ENCODE measurements at places on chromosomes 5 and 9.
A peak's percentile ranks its signal among the peaks of the same experiment; 100 is the strongest.

DNA sequence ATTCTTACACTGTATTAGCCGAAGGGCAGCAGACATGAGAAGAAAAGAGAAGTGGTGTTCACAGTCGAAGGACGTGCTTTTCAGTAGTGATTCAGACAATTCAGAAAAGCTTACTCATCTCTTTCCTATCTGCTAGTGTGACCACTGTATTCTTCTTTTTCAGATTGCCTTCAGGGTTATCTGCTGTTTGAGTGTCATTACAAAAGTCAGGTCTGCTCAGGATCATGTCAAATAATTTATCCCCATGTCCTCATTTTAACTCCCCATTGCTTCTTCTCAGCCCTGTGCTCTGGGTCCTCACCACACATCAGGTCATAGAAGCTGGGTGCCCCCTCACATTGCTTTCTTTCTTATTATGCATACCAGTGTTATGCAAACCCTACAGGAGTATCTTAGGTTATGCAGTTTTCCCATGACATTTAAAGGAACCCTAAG, 394.0 kb downstream of the CETN3 start:
- DNase-seq, result peak; percentile 85

GRCh38 chr9:73157811-73158210, 6.1 kb downstream of the ANXA1 start:
- DNase-seq, result no peak

DNA sequence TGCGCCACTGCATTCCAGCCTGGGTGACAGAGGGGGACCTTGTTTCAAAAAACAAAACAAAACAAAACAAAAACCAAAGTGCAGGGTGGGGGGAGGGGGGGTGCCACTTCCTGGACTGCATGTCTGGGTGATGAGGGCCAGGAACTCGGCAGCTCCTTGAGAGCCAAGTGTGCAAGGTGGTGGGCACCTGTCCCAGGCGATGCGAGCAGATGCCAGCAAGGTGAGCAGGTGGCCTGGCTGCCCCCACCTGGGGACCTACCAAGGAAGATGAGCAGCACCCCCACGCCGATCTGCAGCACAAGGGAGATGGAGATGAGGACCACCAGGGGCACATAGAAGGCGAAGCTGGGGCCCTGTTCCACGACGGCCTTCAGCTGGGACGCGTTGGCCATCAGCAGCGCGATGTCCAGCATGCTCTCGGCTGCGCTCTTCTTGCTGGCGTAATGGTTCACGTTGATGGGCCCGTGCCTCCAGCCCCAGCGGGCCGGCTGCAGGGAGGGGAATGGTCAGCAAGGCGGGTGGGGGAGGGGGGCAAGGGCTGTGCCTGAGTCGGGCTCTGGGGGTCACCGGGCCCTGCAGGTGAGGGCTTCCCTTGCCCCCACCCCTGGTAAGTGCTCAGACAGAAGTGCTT, 7.8 kb downstream of the NINJ1 start:
- no peak for DNase-seq

- DNase-seq, result no peak
Observed at GRCh38 chr9:70220216-70220615, 38.6 kb upstream of the SMC5 start.

DNA sequence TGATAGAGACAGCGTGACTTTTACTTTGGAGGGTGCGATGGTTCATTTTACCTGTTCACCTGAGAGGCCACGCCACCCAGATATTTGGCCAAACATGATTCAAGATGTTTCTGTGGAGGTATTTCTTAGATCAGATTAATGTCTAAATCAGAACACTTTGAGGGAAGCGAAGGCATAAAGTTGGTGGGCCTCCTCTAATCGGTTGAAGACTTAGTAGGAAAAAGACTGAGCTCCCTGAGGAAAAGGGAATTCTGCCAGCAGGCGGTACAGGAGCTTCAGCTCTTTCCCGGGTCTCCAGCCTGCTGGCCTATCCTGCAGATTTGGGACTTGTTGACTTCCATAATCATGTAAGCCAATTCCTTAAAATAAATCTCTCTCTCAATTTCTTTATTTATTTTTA, 7.0 kb upstream of the LAMC3 start:
- DNase-seq, result no peak

GRCh38 chr5:72847439-72847838, 31.0 kb downstream of the TNPO1 start:
- DNase-seq, result peak; percentile 17

GRCh38 chr5:113806904-113807303, 293.4 kb downstream of the YTHDC2 start:
- DNase-seq, result peak; percentile 0

DNA sequence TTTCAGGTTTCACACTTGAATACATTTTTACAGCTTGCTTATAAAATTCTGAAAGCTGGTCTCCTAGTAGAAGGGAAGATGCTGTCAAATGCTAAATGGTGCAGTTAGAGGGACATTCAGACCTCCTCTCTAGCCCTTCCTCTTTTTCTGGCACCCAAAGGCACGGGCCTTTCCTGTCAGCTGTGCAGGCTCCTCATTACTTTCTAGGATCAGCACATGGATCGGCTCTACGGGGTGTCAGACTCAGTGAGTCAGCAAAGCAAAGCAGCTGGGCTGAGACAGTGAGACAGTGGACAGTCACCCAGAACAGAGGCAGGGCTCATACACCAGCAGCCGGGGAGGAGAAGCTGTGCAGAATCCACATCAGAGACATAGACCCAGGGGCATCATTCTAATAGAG, 80.0 kb upstream of the TNC start:
- DNase-seq, result no peak

- DNase-seq, result no peak
Observed at GRCh38 chr5:179295778-179296149, 49.5 kb downstream of the ADAMTS2 start.

DNA sequence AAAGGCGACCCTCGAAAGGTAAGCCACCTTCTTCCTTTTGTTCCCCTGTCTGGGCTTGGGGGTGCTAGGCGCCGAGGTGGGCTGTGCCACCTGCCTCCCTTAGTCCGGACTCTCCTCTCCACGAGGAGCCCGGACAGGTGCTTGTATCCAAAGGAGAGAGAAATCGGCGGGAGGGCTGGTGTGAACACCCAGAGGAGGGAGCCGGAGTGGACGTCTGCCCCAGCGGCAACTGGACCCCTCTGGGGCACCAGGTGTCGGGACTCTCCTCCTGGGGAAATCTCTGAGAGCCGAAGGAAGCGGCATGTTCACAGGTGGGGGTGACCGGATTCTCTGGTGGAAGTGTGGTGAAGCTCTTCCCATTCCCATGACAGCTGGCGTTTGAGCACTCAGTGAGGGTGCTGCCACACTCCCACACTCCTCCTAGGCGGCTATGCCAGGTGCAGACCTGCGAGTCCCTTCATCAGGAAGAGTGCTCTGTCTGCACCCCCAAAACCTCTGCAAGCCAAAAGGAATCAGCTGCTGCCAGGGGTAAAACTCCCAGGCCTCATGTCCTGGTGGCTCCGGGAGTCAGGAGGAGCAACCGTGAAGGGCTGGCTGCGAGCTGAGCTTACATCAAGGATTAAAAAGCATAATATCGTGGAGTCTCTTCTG, 921 bp downstream of the KCNIP1 start:
- no peak for DNase-seq

- DNase-seq, result no peak
Observed at GRCh38 chr9:35811381-35812024, 559 bp downstream of the SPAG8 start.

- DNase-seq, result no peak
Observed at GRCh38 chr9:84822589-84823233, 153.2 kb downstream of the NTRK2 start.

- DNase-seq, result no peak
Observed at GRCh38 chr5:54828151-54828550, 157.2 kb downstream of the ESM1 start.

GRCh38 chr5:22473886-22474285, 379.3 kb downstream of the CDH12 start:
- peak; percentile 33 for DNase-seq

Measured in OCI-M1 (cell line).